ENCODE measurements at places on chromosomes 5 and 9.

GRCh38 chr5:41878643-41879478 is 8.6 kb upstream of the OXCT1 start:
- no peak for DNase-seq

GRCh38 chr9:107213561-107214028 is 69.5 kb upstream of the RAD23B start:
- peak; percentile 19 for DNase-seq

DNA sequence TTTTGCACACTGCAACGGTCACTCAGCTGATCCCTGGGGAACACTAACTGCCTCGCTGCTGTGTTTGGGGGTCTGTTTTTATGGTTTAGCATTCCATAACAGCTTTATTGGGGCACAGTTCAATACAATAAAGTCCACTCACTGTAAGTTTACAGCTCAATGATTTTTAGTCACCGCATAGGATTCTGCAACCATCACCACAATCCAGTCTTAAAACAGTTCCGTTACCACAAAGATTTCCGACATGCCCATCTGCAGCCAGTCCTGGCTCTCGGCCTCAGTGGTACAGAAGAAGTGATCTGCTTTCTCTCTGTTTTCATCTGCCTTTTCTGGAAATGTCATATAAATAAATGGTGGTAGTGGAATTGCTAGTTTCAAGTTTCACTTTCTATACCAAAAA is 23.6 kb downstream of the OR2V2 start:
- no peak for DNase-seq

DNA sequence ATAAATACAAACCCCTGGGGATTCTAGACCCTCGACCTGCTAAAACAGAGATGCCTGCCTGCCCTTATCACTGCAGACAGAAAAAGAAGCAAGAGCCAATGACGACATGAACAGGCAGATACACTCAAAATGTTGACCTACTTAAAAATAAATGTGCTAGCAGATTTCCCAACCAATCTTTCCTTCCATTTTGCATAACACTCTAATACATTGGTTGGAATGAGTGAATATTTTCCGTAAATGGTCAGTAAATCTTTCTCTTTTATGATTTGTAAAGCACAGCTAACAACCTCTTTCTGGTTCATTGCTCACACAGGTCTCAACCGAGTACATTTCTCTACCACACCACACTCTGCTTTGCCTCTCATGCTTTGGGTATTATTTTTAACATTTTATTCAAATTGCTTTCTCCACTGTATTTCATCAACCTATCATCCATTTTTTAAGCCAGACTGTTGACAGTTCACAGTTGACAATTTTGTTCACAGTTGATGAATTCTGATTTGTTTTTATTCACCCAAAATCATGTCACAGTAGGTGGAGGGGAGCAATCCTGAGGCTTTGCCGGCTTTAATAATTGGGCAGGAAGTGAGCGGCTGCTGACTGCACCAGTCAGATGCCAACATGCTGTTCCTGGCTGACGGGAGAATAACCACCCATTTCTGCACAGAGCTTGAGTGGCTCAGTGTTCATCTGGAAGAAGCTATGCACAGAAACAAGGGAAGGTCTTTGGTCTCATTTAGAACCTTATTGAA is 426.6 kb downstream of the SPOCK1 start:
- no peak for DNase-seq

DNA sequence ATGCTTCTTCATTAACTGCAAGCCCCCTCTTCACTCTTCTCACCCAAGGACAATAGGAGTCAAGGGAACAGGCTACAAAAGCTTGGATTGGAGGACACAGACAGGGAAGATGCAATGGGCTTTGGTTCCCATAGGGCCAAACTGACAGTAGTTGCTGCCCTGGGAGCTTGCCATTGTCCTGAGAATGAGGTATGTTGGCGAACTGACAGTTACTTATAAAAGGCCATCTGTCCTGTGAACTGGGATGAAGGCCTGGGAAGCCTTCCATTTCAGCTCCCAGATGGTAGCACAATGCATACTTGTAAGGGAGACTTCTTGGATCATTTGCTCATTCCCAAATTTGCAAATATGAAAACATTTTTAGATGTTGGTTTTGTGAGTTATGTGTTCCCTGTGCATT is 88.9 kb downstream of the SNCAIP start:
- DNase-seq, result no peak

DNA sequence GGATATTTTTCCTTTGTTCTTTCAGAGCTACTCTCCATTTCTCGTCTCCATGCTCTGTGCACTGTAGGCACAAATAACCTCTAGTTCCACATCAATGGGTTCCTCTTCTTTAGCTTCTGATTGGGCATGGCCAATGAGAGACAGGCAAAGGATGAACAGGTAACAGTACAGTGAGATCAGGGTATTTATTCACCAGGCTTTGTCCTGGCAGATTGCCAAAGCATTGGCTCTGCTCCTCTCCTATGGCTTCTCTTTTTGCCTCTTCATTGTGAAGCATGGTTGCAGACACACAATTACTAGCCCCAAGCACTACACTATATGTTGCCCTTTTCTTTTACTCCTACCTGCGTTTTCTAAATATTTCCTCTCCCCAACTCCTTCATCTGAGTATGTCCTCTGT is 215.1 kb upstream of the ARRDC3 start:
- DNase-seq, result no peak

DNA sequence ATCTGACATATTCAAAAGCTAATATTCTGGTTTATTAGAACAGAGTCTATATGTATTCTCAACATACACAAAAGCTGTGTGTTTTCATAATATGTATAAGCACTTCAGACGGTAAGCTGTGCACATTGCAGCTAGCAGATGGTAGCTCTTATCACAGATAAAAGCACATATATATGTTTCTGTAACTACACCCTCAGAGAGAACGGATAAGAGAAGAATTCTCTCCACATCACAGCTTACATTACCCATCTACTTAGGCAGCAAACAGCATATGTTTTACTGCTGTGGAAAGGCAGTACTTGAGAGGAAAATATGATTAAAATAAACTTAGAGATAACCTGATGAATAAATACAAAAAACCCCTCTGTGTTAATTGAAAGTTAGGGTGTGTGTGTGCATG is 450.9 kb upstream of the ZNF608 start:
- no peak for DNase-seq

- no peak for DNase-seq
Measured at GRCh38 chr5:124669956-124670721, 76.3 kb downstream of the ZNF608 start.

DNA sequence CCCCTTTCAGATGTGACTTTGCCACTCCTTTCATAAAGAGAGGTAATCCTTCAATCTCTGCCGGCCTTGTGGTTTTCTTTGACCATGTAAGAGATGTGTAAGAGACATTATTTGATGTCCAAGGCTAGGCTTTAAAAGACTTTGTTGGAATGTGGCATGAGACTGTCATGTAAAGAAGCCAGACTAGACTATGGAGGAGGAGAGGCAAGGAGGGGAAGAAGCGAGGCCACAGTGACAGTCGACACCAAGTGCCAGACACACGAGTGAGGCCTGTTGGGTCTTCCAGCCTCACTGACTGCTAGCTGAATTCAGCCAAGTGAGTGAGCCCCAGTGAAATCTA is 1013.3 kb downstream of the MAT2B start:
- no peak for DNase-seq

- DNase-seq, result no peak
Measured at GRCh38 chr9:91948597-91949391, 1.2 kb downstream of the ROR2 start.

GRCh38 chr5:122471031-122471751 is 159.2 kb downstream of the SNCAIP start:
- no peak for DNase-seq

DNA sequence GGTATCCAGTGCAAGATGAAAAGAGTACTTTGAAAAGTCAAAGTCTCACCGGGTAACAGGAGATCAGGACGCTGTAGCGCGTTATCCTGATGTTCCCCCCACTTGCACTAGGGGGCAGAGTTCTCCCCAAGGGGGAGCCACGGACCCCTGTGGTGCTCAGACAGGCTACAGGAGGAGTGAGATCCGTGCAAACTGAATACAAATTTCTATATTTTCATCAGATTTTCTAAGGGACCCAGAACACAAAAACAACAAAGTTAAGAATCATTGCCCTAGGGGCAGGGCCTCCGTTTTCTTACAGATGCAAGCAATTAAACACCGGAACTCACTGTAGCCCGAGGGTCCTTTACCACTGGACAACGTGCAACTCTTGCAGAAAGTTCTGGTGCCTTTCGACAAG is 2.0 kb downstream of the MYO10 start:
- peak; percentile 20 for DNase-seq

DNA sequence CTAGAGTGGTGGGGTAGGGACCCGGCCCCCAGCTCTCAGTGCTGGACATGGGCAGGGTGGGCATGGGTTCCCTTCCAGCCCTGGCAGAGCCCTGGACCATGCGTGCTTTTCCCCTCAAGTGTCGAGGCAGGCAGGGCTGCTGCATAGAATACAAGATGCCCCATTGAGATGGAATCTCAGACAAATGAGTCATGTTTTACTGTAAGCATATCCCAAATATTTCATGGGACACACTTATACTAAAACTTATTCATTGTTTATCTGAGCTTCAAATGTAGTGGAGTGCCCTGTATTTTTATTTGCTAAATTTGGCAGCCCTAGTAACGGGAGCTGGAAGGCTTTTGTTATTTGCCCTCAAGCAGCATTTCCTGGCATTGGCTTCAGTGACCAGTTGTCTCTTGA is 3.2 kb upstream of the RNU6ATAC start:
- DNase-seq, result no peak

All from activated T-cell treated with anti-CD3 and anti-CD28 coated beads for 24 hours (primary cell).